CD14-positive monocyte (primary cell): ENCODE measurements at places on chromosomes 11 and 22.

DNA sequence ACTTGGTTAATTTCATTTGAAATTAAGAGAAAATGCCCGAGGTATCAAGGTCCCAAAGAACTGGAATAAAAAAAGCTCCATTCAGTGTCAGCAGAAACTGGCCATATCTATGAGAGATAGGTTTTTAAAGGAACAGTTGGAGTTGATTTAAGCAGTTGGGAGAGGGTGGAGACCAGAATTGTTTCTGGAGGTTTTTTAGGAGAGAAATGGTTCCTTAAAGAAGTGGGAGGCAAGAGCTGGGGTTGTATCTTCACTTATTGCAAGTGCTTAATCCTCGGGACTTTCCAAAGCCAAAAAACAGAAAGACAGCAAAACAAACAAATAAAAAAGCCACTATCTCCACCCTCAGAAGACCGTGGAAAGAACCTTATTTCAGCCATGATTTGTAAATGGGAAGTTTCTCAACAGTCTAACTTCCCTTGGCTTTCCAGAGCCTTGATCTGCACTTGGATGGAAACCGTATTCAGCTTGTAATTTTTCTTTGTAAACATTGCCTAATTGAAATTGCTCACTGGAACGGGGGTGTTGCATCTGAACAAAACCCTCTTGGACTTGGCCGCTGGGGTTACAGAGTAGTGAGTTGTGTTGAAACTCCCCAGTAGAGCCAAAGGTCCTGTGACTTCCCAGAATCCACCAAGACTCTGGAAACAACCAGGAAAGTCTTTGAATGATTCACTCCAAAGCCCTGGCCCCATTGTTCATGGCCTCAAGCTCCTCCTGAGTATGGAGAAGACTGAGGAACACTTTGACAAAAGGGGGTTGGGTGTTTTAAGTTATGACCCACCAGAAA lies 115.6 kb downstream of the SLC1A2 start:
- no peaks in the 10 kb centered on the region for H3K36me3 ChIP-seq
- H3K4me1 ChIP-seq, result peaks cover 63% of the 10 kb centered on the region
- DNase-seq, result peak; percentile 95
- no peaks in the 10 kb centered on the region for H3K27me3 ChIP-seq

DNA sequence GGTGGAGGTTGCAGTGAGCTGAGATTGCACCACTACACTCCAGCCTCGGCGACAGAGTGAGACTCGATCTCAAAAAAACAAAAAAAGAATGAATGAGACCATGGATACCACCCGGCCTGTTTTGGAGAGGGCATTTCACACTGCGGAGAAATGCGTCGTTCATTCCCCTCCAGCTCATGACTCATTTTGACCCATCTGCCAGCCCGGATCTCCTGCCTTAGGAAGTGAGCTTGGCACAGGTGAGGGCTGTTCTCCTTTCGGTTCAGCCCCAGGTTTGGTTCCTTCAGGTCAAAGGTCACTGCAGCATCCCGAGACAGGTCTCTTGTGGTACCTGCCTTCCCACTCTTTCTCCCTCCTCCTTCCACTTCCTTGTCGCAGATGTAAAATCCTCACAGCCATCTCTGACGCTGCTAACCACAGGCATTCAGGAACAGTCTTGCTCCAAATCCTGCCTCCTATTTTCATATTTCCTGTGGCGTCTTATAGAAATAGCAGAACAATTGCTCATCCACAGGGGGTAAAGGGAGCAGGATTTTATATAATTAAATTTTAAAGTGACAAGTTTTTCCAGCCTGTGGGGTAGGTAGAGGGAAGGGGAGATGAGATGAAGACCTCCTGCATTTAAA lies 517.9 kb downstream of the NTM start:
- H3K4me3 ChIP-seq, result no peak overlapping the region
- H3K27ac ChIP-seq, result no peak overlapping the region
- DNase-seq, result no peak

GRCh38 chr11:125192183-125192582 lies 27.6 kb downstream of the PKNOX2 start:
- no peak overlapping the region for H3K4me3 ChIP-seq
- H3K27me3 ChIP-seq, result peaks cover 5% of the 10 kb centered on the region
- no peaks in the 10 kb centered on the region for H3K4me1 ChIP-seq
- H3K27ac ChIP-seq, result no peak overlapping the region

GRCh38 chr11:61577383-61578118 lies 3.3 kb downstream of the SYT7 start:
- H3K36me3 ChIP-seq, result no peaks in the 10 kb centered on the region
- no peak overlapping the region for H3K27ac ChIP-seq
- H3K27me3 ChIP-seq, result peaks cover 40% of the 10 kb centered on the region
- peaks cover 9% of the 10 kb centered on the region for H3K4me1 ChIP-seq

DNA sequence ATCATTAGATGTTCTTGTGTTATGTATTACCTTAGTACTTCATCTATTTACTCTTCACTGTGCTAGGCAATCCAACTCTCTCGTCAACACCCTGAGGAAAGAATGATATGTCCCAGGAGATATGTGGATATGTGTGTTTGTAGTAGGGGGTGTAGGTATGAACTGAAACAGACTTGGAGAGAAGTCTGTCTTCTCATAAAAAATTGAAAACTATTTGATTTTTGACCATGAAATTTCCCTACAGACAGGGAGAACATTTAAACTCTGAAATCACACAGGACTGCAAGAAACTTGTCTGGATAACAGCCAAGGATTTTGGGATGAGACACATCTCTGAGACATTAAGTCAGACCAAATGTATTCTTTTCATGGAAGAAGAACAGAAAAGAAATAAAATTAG lies 967.0 kb upstream of the FAT3 start:
- no peak overlapping the region for H3K27ac ChIP-seq
- H3K36me3 ChIP-seq, result no peaks in the 10 kb centered on the region
- DNase-seq, result no peak
- H3K27me3 ChIP-seq, result no peaks in the 10 kb centered on the region
